Stimulated activated CD4-positive, alpha-beta T cell treated with anti-CD3 and anti-CD28 coated beads, Interleukin-2, amount 100 ng/mL, for 48 hours (primary cell): ENCODE measurements at places on chromosomes 6 and 20.

GRCh38 chr20:35006531-35006971 is 50.9 kb downstream of the MYH7B start:
- no peak for DNase-seq

GRCh38 chr6:165618241-165618640 is 44.8 kb downstream of the PDE10A start:
- DNase-seq = no peak

DNA sequence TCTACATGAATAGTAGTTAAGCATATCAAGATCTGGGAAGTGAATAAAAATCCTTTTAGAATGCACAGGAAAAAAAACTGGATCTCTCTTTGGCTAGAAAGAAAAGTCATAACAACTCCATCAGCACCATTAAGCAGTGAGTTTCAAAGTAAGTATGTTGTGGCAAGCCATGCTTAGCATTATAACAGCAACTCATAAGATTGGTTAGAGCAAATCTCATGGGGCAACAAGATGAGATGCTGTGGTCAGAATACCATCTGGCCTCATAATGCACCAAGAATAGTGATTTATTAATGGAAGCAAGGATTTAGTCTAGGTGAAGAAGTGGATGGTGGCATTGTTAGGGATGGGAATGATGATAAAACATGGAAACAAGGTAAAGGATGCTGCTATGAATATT is 159.4 kb downstream of the PHF3 start:
- DNase-seq = no peak

DNA sequence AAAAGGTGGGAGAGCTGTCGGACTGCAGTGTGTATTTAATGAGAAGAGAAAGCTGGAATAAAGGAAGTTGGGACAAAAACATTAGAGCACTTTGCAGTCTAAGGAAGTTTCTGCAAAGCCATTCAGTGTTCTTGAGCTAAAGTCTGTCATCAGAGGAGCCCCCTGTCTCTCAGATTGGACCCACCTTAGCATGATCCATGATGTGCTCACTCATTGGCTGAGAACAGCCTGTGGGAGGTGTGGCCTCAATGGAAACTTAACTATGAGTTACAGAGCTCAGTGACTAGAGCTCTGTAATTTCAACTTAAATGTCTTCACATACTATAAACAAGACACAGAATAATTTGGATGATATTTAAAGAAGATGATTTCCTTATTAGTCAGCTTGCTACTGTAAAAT is 437.0 kb downstream of the BTBD3 start:
- DNase-seq = no peak

GRCh38 chr20:17172836-17173516 is 53.9 kb upstream of the PCSK2 start:
- DNase-seq = no peak

DNA sequence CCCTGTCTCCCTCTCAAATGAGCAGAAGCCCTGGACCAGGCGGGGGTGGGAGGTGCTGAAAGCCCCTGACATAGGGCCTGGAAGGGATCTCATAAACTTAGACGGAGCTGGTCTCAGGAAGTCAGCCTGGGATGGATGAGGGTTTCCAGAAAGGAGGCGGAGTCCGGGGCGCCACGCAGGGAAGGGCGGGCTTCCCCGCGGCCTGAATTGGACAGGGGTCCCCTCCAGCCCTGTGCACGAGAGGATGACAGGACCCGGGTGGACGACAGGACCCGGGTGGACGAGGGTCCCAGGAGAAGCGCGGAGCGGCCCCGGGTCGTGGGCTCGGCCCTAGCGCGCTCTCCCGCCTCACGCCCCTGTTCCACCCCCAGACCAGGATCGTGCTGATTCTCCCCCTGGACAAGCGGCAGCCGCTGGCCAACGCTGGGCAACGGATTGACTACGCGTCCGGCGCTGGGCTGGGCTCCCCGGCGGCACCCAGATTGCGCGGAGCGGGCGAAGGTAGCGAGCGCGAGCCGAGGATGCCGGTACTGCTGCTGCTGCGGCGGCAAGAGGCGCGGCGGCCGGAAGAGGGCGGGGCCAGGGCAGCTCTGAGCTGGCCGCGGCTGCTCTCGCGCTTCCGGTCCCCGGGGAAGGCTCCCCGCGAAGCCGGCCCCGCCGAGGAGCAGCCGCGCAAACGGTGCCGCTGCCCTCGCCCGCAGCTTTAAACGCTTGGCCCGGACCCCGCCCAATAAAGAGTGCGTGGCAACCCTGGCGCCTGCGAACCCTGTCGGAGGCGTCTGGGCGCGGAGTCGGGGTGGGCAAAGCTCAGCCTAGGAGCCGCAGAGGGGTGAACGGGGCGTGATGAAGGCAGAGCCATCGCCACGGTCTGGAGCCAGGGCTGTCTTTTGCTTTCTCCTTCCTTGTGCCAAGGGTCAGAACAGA is 1.3 kb downstream of the C20orf144 start:
- DNase-seq = peak; percentile 76

- DNase-seq = peak; percentile 58
These were observed 7.5 kb upstream of the GGTLC1 start for GRCh38 chr20:23995905-23996666.

- DNase-seq = no peak
These were observed 96.1 kb downstream of the FOXO3 start for GRCh38 chr6:108656836-108657235.

DNA sequence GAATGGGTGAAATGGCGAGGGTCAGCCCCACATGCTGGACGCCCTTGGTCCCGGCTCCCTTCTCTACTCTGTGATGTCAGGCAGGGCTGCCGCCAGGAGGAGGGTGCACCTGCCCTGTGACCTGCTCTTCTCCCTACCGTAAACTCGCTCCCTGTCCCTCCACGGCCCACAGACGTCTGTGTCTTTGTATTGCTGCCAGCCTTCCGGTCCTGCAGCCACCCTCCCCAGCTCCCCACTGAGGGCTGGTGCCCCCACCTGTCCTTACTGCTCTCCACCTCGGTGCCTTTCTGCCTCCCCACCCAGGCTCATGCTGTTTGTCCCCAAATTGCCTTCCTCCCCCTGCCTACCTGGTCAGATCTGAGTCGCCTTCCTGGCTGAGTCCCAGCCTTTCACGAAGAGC is 4.1 kb upstream of the CCR6 start:
- no peak for DNase-seq

GRCh38 chr6:106192824-106193223 is 106.7 kb downstream of the PRDM1 start:
- DNase-seq = no peak

GRCh38 chr6:119661628-119662027 is 312.1 kb upstream of the MAN1A1 start:
- no peak for DNase-seq

DNA sequence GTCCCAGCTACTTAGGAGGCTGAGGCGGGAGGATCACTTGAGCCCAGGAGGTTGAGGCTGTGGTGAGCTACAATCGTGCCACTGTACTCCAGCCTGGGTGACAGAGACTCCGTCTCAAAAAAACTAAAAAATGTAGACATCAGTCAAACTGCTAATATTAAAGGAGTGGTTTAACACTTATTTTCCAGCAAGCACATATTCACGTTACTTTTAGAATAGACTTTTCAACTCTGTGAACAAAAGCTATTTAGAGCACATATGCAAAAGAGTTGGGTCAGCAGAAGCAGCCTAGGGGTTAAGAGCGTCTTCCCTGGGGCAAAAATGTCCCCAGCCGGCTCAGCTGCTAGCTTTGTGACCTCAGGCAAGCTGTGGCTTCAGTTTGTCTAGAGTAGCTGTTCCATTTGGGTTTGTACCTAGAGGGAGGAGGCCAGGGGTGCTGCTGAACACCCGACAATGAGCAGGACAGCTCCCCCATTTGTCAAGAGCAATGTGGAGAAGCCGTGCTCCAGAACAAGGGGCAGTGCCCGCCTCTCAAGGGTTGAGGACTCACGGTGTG is 62.5 kb upstream of the PTGIS start:
- no peak for DNase-seq

- no peak for DNase-seq
These were observed 365.2 kb downstream of the SYNE1 start for GRCh38 chr6:152271776-152272464.

GRCh38 chr6:170112583-170112860 is 178.4 kb downstream of the DLL1 start:
- no peak for DNase-seq

- no peak for DNase-seq
These were observed 41.5 kb downstream of the GRIK2 start for GRCh38 chr6:101435038-101435437.
